ENCODE measurements at places on chromosomes 13 and 19. TPM values are rescaled to one million over a fixed set of nuclear protein-coding genes. Genes with fewer than 3 reads are reported as not detected.

The SMAD9 gene
- 0.19 TPM for total RNA-seq

The GRIN2D gene
- total RNA-seq: not detected

DNA sequence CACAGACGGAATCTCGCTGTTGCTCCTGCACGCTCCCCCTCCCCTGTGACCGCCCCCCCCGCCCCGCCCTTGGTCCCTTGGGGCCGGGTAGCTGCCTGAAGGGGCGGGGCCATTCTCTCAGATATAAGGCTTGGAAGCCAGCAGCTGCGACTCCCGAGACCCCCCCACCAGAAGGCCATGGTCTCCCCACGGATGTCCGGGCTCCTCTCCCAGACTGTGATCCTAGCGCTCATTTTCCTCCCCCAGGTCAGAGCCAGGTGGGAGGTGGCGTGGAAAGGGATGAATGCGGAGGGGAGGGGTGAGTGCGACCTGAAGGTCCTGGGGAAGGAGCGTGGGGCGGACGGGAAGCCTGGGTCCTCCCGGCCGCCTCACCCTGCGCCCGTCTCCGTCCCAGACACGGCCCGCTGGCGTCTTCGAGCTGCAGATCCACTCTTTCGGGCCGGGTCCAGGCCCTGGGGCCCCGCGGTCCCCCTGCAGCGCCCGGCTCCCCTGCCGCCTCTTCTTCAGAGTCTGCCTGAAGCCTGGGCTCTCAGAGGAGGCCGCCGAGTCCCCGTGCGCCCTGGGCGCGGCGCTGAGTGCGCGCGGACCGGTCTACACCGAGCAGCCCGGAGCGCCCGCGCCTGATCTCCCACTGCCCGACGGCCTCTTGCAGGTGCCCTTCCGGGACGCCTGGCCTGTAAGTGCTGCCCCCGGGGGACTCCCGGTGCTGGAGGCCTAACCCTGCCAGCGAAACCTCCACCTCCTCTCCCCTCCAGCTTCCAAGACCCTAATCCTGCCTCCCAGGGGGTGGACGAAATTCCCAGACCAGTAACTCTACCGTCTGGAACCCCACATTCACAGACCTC, at the start of gene DLL3:
Gene DLL3, plus strand, starts transcription at position 150 of the 845 bp plus-strand sequence. Its CDS starts 28 bp downstream, at position 178.
- DNase-seq: no peak

DNA sequence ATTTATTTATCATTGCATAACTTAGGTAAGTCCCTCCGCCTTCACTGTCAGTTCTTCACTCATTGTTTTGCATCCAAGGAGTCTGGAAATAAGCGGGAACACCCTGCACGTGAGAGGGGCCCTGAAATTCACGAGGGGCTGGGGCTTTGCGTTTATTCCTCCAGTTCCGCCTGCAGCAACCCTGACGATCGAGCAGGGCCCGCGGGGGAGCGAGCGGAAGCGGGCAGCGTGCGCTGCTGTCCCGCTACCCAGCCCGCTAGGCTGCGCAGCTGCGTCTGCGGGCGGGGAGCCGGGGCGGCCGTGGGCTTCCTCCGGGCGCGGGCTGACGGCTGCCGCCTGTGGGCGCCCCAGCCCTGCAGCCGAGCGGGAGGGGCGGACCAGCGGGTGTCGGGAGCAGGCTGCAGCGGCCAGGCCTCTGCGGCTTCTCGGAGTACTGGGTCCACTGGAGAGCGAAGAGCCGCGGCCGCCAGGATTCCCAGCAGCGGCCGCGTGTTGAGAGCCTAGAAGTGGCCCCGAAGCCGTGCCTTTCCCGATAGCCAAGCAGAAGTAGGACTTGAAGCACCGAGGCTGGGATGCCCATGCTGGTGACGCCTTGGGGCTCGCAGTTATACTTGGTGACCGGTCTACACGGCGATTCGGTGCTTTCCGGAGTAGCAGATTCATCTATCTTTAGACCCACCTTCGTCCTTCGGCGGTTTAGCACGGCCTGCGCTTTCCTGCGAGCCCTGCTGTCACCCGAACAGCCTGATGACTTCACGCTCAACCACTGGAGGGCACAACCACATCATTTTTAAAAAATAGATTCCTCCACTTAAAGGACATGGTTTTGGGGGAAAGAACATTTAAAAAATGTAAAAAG, 32.9 kb upstream of the SACS start:
- DNase-seq: peak; percentile 91

DNA sequence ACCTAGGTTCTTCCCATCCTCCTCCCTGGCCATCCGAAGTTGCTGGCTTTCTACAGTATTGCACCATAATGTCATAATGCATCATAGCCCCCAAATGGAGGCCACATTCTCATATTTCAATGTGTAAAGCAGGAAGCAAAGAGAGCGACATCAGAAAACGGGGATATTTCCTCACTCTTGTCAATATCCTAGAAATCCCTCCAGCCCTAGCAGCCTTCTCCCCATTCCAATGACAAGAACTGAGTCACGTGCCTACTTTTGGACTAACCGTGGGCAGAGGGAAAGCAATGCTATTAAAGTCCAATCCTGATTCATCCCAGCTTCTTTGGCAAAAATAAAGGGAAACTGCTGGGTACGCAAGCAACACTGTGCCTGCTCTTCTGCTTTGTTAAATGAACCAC, 4.3 kb upstream of the RAP2A start:
- no peak for DNase-seq

The SLITRK5 gene
- not detected for total RNA-seq

DNA sequence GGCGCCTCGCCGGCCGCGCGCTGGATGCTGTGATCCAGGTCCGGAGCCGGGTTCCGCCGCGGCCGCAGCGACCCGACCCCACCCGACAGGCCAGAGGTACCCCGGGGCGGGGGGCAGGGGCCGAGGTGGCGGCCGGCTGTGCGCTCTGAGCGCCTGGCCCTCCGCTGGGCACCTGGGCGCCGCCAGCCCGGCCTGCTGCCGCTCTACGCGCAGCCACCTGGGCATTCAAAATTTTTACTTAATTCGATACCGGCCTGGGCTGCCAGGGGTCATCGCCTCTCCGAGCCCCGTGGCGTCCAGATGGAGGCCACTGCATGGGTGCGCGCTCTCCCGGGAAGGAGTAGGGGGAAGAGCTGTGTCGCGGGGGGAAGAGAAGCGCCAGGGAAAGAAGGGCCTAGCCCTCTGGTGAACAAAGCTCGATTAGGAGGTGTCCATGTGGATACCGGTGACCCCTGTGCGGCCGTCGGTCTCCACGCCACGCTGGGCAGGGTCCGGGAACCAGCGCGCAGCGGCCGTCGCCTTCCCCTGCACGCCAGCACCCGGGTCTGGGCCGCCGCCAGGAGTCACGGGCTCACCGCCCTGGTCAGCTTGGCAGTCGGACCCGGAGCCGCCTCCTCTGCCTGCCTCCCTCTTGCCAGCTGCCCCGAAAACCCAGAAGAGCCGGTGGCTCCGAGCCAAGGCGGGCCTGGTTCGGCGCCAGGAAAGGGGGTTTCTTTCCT, 666 bp downstream of the BIVM start:
- DNase-seq: no peak

GRCh38 chr13:48625413-48626076, 28.2 kb upstream of the CYSLTR2 start:
- DNase-seq: no peak

The GZMM gene
- not detected for total RNA-seq

DNA sequence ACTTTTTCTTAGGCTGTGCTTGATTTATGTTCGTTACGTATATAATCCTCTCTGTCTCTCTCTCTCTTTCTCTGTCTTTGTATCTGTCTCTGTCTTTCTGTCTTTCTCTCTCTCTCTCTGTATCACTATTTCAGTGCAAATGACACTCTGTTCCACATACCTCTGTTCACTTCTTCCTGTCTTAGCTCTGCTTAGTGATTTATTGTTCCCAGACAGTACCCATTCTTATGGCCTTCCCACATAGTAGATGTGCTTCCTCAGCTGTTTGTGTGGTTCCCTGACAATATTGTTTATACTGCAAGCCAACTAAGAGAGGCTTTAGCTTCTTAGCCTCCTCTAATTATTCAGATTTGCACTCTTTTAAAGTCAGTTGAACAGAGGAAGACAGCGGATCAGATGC, 1244.2 kb downstream of the DIAPH3 start:
- DNase-seq: no peak

GRCh38 chr13:101451641-101452040, 834 bp upstream of the ITGBL1 start:
- no peak for DNase-seq

The EBI3 gene
- total RNA-seq: not detected

- DNase-seq: peak; percentile 36
Measured at GRCh38 chr19:13841086-13841961, 35.6 kb upstream of the NANOS3 start.
